Activated CD4-positive, CD25-positive, alpha-beta regulatory T cell treated with anti-CD3 and anti-CD28 coated beads, Interleukin-2, amount 50 U/mL, for 72 hours (primary cell): ENCODE measurements at places on chromosomes 6 and 20.

- no peak for DNase-seq
These were observed 139.0 kb downstream of the FNDC1 start for GRCh38 chr6:159308198-159308597.

DNA sequence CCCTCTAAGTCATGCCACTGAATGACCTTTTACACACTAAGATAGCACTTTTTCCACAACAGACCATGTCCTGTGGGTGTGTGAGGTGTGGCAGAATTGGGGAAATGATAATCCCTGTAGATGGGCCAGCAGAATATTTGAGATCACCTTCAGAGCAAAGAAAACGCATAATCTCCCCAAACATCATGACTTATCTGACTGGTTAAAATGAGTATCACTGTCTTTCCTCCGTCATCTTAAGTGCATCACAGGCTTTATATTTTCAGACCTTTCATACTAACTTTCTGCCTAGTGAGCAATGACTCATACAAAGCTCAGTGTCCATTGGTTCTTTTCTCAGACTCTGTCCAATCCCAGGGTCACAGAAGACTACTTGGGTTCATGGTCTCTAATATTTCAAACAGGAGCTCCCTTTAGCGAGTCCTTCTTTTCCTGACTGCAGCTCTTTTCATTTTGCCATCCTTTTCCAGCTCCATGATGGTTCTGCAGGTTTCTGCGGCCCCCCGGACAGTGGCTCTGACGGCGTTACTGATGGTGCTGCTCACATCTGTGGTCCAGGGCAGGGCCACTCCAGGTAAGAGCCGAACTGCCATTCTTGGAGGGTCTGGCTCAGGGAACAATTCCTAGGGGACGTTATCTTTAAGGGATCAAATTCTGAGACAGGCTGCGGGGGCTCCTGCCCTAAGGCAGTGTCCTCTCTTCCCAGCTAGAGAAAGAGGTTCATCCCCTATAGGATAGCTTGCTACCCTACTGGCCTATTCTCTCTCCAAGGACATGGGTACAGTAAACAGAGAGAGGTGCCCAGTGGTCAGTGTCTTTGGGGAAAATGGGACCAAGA, at the start of gene HLA-DPB1:
Gene HLA-DPB1, plus strand, starts transcription at position 423 of the 838 bp plus-strand sequence. Its CDS starts 52 bp downstream, at position 475.
- DNase-seq = no peak

GRCh38 chr6:151690303-151690702, 117.2 kb upstream of the ESR1 start:
- DNase-seq = no peak

DNA sequence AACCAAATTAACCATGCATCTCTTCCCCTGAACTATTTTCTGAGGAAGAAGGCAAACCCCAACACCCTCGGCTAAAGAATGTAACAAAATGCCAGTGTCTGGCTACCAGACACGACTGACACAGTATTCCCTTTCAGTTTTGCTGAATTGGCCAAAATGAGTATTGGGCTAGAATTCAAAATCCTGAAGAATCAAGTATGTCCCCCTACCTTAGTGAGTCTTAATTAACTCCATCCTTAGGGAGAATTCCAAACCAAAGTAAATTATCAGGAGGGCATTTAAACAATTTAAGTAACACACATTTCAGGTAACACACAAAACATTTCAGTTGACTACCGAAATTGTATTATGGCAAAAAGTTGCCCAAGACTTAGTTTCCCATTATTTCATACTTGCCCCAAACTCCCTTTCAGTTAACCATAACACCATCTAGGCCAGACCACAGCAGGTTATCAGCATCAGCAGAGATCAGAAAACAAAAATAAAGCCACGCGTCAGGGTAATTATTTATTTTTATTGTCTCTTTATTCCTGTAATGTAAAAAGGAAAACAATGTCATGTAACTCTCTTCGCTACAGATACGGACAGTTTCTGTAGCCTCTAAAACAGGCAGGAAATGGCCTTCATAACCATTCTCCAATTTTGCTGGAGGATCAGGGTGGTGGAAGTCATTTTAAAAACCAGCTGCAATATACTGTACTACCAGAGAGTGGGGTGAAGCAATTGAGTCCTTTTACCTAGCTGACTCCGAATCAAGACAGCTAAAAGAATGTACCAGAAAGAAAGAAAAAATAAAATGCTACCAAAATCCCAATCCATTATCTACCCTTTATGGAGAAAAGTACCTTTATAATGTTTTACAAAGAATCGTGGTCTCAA, 1.9 kb downstream of the SNX5 start:
- DNase-seq = no peak

GRCh38 chr6:22550971-22551670, 18.2 kb upstream of the HDGFL1 start:
- no peak for DNase-seq

GRCh38 chr6:141117874-141118273, 1014.9 kb upstream of the GJE1 start:
- DNase-seq = no peak

GRCh38 chr6:101722471-101722870, 329.0 kb downstream of the GRIK2 start:
- no peak for DNase-seq

DNA sequence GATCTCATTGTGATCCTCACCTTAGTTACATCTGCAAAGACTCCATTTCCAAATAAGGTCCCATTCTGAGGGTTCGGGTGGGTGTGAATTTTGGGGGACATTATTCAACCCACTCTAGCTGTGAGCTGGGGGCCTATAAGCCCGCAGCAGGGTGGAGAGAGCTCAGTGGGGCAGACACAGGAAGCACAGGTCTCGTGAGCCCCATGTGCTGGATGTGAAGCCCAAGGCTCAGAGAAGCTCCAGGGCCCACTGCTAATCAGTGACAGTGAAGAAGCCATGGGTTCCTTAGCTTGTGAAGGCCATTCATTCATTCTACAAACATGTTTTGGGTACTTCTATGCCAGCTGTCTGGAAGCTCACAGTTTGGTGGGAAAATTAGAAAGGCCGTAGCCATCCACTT, 47.5 kb downstream of the CHMP4B start:
- DNase-seq = no peak

DNA sequence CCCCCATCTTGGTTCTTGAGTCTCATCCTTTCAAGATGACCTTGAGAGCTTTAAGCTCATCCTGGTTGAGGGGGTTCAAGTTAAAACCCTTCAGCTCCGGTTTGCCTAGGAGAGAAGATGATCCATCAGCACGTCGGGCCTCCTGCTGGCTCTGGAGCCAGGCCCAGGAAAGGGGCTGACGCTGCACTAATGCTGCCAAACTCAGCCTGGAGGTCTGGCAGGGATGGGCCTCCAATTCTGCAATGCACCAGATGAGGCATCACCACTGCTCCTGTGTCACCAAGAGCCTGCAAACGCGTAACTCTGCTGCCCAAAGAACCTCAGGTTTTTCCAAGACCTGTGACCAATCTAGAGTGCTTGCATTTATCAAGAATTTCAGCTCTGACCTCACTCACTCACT, 6.1 kb downstream of the PDRG1 start:
- DNase-seq = no peak

GRCh38 chr6:82040405-82041221, 206.9 kb downstream of the IBTK start:
- DNase-seq = no peak
